ENCODE measurements at places on chromosomes 13 and 19. TPM values are rescaled to one million over a fixed set of nuclear protein-coding genes. Genes with fewer than 3 reads are reported as not detected.
A peak's percentile ranks its signal among the peaks of the same experiment; 100 is the strongest.

SIGLEC14 gene
- total RNA-seq: 1.7 TPM

PAK4 gene
- total RNA-seq: 23.1 TPM

USHBP1 gene
- total RNA-seq: 11.3 TPM

KCNRG gene
- 1.0 TPM for total RNA-seq

NOTCH3 gene
- 17.7 TPM for total RNA-seq

TMEM86B gene
- total RNA-seq: 2.9 TPM

DNA sequence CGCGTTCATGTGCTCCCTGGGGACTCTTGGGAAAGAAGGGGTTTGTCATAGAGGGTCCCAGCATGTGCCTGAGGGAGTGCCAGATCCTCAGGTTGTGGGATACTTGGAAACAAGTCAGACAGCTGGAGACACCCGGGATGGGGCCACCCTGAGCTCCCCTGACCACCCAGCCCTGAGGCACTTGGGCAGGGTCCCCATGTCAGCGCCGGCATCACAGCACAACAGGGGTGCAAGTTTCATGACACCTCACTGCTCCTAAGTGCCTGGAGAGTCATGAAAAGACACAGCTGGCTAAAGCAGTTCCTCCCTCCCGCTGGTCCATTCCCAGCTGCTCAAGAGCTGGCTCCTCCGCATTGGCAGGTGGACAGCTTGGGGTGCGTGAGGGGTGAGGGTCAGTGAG is 102.7 kb downstream of the KDM4B start:
- no peak for DNase-seq

- no peak for DNase-seq
These were observed 475 bp downstream of the MRPL57 start for GRCh38 chr13:21176982-21177284.

DNA sequence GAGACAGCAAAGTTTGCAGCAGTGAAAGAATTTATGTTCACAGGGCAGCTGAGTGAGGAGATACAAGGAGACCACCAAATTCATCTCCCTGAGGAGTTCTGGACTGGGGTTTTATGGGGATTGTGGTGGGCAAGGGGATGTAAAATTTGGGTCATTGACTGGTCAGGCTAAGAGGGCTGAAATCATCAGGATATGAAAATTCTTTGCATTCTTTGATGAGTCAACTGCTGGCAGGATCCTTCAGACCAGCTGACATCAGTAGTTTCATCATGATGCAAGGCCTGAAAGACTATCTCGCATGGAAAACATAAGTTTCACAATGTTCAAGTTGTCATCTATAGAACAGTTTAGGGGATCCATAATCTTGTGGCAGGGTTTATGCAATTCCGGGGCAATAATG is 869.5 kb upstream of the PCDH9 start:
- DNase-seq: no peak

DNA sequence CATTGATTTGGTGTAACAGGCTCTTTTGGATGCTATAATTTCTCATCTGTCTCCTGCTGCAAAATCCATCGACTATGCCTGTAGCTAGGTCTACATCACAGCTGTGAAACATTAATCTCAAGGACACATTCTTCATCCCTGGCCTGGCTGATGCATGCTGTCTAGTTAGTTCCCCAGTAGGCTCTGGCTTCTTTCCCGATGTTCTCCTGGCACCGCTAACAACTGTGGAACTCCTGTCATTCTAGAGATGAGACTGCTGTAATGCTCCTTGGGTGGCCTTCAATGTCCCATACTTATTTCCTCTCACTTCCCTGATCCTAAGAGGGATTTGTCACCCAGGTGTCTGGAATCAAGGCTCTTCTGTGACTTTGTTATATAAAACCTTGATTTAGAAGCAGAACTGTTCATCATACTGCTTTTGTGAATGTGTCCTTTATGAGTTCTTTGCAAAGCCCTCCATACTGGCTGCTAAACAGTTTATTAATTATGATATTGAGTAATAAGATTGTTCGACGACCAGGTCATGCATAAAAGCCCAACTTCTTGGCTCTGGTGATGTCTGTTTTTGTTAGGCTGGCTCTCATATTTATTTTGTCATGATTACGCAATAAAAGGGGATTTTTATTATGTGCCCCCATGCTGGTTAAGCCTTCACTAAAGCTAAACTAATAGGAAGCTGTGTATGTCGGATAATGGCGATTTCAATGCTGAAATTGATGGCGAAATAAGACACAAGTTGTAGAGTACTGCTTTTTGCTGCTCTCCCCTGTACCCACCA is 227.5 kb downstream of the DCT start:
- no peak for DNase-seq

DNA sequence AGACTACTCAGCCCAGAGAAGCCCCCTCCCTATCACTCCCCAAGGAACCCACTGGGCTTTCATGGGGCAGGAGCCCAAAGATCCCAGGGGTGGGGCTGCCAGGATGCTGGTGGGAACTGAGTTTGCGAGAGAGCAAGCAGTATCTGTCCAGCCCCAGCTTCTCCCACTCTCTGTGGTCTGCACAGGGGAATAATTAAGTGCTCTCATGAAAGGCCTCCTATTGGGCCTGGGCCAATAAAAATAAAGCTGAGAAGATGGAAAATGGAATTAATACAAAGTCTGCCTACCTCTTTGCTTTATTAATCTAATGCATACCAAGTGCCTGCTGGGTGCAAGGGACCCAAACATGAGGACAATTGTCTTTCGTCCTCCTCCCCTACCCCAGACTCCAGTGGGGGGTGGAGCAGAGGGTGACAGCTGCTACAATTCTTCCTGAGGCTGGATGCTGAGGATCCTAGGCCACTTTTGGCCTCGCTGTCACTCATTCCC is 5.4 kb downstream of the DDX39A start:
- DNase-seq: no peak

DNA sequence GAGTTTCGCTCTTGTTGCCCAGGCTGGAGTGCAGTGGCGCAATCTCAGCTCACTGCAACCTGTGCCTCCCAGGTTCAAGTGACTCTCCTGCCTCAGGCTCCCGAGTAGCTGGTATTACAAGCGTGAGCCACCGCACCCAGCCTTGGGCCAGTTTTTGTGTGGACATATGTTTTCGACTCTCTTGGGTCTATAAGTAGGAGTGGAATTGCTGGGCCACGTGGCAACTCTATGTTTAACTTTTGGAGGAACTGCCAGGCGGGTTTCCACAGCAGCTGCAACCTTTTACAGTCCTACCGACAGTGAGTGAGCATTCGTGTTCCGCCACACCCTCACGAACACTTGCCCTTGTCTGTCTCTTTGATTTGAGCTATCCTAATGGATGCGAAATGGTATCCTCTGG is 44.9 kb downstream of the BICRA start:
- no peak for DNase-seq

GRCh38 chr19:49637821-49638738 is 1.9 kb downstream of the RRAS start:
- DNase-seq: peak; percentile 47

DNA sequence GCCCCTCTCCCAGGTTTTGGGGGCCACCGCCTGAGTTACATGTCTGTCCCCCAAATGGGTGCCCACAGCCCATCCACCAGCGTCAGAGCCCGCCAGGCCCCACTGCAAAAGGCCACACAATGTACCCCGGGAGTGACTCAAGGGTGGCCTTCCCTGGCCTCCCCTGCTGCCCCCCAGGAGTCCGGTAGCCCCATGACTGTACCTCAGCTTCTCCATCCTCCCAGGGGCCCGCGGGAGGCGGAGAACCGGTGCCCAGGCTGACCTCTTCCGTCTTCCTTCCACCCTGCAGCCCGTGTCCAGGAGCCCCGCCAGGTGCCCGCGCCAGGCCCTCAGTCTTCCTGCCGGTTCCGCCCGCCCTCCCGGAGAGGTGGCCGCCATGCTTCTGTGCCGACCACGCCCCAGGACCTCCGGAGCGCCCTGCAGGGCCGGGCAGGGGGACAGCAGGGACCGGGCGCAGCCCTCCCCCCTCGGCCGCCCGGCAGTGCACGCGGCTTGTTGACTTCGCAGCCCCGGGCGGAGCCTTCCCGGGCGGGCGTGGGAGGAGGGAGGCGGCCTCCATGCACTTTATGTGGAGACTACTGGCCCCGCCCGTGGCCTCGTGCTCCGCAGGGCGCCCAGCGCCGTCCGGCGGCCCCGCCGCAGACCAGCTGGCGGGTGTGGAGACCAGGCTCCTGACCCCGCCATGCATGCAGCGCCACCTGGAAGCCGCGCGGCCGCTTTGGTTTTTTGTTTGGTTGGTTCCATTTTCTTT is 10.3 kb downstream of the CBARP start:
- no peak for DNase-seq

- DNase-seq: no peak
These were observed 652 bp downstream of the EPS8L1 start for GRCh38 chr19:55076321-55076720.

GRCh38 chr19:19443902-19444680 is 38.6 kb downstream of the GATAD2A start:
- no peak for DNase-seq
